Activated T-cell treated with anti-CD3 and anti-CD28 coated beads, Interleukin-2, amount 50 U/mL, for 48 hours (primary cell): ENCODE measurements at places on chromosomes 4 and X.

GRCh38 chrX:119655125-119655524 is 37.8 kb downstream of the SEPTIN6 start:
- peak; percentile 82 for DNase-seq

DNA sequence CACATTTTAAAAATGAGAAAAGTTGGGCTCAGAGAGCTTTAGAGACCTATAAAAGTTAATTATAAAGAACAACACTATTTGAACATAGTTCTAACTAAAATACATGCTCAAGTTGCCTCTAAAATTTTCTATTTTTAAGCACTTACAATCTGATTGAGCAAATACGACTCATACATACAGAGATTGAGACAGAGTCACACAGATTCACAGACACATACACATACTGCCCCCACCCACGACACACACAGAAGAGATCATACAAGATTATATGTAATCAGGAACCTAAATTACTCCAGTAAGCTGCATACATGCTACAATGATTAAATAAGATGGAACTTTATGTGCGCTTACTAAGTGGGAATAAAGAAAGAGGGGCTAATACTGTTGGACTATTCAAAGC is 2.7 kb upstream of the ASB5 start:
- DNase-seq = no peak

- no peak for DNase-seq
These were observed 923.8 kb downstream of the RAPGEF2 start for GRCh38 chr4:160026721-160027120.

DNA sequence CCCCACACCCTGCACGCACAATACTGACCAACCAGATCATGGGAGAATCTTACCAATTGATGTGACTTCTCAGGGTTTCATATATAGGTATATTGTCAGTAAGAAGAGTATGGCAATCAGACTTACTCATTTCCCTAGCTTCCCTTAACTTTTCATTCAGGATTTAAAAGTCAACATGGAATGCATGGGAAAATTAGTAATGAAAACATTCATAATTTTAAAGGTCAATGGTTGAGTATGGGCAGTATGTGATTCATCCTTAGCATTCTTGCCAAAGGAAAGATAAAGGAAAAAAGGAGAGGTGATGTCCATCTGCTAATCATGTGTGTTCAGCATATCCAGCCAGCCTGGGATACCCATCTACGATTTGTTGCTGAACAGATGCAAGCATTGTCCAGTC is 4.0 kb downstream of the DIPK2B start:
- DNase-seq = no peak

DNA sequence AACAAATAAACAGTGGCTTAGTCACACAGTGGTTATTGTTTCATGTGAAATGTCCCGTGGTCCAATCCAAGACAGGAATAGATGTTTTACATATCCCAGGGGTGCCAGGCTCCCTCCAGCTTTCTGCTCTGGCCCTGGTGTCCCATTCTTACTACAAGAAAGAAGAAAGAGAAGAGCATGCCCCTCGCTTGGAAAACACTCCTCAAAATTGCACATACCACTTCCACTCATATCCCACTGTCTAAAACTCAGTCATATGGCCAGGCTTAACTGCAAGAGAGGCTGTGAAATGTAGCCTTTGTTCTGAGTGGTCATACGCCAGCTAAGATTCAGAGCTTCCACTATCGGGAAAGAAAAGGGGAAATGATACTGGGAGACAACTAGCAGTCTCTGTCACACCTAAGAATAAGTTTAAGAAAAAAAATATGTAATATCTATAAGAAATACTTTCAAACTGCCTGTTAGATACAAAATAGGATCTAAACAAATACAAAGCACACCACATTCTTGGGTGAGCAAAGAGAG is 306.8 kb upstream of the FAM241A start:
- DNase-seq = no peak

GRCh38 chr4:76055016-76055415 is 19.1 kb upstream of the CXCL11 start:
- peak; percentile 36 for DNase-seq

DNA sequence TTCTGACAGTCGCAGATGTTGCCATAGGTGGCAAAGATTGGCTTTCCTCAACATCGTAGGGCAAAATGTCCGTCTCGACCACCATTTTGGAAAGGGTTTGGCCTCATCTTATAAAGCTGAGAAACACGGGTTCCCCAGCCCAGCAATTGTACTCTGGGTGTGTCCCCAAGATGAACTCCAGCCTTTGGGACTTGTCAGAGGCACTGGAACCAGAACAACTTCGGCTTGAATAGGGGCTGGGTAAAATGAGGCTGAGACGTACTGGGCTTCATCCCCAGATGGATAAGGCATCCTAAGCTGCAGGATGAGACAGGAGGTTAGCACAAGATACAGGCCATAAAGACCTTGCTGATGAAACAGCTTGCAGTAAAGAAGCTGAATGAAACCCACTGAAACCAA is 151.9 kb downstream of the CRLF2 start:
- no peak for DNase-seq

DNA sequence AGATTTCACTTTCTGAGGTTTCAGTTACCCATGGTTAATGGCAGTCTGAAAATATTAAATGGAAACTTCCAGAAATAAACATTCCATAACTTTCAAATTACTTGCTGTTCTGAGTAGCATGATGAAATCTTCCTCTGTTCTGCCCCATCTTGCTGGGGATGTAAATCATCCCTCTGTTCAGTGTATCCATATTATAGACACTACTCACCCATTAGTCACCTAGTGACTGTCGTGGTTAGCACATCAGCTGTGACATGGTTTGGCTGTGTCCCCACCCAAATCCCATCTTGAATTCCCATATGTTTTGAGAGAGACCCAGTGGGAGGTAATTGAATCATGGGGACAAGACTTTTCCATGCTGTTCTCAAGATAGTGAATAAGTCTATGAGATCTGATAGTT is 125.5 kb upstream of the GIMD1 start:
- DNase-seq = no peak

GRCh38 chr4:138692411-138692810 is 323.2 kb upstream of the NOCT start:
- DNase-seq = no peak

- DNase-seq = no peak
These were observed 34.7 kb downstream of the SLC25A5 start for GRCh38 chrX:119502727-119503483.

- no peak for DNase-seq
These were observed 14.2 kb downstream of the ELOVL6 start for GRCh38 chr4:110184140-110184790.

DNA sequence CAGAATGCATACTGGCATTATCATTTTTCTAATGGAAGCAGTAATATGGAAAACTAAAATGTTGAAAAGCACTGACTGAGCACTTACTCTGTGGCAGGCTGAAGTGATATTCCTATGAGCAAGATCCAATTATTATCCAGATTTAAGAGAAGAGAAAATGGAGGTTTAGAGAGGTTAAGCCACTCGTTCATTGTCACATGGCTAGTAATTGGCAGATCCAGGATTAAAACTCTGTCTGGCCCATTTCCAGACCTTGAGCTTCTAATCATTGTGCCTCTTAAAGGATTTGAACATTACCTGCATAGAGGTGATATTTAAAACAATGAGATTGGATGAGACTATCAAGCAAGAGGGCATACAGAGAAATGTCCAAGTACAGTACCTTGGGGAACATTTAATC is 80.6 kb downstream of the MFAP3L start:
- no peak for DNase-seq

- no peak for DNase-seq
These were observed 326.0 kb upstream of the F9 start for GRCh38 chrX:139204571-139204897.

DNA sequence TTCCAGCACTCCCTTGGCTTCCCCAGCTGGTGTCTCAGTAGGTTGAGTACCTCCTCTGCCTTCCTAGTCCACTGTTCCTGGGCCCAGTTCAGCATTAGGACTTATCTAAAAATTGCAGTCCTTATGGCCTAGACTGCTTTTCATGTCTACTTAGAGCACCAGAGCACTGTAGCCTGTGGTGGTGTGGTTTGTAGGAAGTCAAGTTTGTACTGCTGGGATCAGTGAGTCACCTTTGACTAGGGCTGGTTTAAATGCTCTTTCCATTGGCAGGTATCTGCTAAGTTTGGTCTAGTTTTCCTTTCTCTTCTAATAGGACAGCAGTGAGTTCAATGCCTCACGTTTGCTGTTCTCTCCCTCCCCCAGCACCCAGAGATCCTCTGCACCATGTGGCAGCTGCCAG is 233.6 kb upstream of the WDFY3 start:
- DNase-seq = no peak

DNA sequence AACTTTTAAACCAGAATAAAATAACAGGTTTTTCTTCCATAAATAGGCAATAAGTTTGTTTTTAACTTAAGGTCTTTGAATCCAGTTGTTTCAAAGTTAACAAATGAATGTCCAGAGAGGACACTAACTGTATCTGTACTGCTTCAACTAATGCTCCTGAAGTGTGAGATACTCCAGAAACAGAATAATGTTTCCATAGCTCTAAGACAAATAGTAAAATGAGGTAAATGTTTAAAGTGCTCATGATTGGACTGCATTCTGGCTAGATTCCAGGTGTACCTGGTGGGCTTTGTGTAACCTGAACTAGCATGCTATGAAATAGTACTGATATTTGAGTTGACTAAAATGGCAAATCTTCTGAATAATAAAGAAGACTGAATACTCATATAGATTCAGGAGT is 51.7 kb downstream of the METTL14 start:
- DNase-seq = no peak

GRCh38 chr4:83340692-83341343 is 6.2 kb upstream of the HPSE start:
- DNase-seq = peak; percentile 62

GRCh38 chr4:176380352-176381157 is 60.8 kb downstream of the SPCS3 start:
- DNase-seq = no peak

- DNase-seq = no peak
These were observed 1.1 kb downstream of the DCK start for GRCh38 chr4:70994387-70995099.

DNA sequence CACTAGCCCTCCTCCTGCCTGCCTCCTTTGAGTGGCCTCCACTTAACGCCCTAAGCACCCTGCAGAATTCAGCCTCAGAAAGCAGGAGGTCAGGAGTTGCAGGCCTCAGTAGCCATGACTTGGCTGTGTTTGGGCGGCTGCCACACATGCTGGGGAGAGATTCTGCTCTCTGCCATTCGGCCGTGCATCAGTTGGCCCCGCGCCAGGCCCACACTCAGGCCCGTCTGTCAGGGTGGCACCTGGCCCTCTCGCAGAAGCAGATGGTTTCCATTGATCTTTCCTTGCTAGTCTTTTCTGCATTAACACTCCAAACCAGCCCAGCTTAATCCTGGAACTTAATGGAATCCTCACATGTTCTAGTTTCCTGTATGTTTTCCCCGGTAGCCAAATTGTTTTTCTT is 30.7 kb upstream of the ATP6AP2 start:
- no peak for DNase-seq

DNA sequence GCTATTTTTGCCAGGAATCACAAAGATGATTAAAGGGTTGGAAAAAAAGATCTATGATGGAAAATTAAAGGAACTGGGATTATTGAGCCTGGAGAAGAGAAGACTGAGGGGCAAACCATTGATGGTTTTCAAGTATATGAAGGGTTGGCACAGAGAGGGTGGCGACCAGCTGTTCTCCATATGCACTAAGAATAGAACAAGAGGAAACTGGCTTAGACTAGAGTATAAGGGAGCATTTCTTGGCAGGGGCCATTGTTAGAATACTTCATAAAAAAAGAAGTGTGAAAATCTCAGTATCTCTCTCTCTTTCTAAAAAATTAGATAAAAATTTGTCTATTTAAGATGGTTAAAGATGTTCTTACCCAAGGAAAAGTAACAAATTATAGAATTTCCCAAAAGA is 75.1 kb downstream of the NPNT start:
- DNase-seq = no peak

GRCh38 chr4:95580226-95580625 is 31.5 kb upstream of the UNC5C start:
- DNase-seq = no peak

GRCh38 chr4:186904101-186904500 is 180.4 kb upstream of the FAT1 start:
- DNase-seq = no peak

DNA sequence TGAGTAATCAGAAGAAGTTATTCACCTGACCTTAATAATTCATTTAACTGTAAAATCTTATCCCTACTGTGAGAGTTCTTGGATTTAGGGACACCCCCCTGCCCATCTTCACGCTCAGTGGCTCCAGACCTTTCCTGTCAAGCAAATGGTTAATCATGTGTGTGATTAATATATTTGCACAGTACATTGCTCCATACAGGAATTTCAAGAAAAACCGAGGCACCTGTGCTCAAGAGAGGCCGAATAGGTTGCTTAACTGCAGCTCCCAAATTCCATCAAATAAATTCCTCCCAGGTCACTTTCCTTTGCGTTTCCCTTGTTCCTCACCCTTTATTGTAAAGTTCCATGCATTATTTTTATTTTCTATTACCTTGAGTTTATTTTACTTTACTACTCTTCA is 119.5 kb downstream of the STOX2 start:
- no peak for DNase-seq

- DNase-seq = no peak
These were observed 34.2 kb downstream of the LDB2 start for GRCh38 chr4:16864199-16864598.

DNA sequence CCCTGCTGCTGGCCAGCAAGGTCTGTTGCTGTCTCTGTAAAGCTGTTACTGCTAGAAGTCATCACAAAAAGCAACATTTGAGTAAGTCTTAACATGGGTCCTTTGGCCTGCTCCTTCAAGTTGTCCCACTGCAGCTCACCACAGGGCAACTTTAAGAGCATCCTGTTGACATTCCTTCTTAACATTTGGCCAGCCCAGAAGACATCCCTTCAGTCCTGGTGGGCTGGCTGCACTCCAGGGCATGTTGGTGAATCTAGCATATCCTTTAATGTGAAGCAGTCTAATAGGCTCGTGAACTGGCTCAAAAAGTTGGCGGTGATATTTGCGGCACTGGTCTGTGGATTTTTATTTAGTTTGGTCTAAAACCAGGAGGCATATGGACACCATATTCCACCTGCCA is 92.2 kb upstream of the MAML3 start:
- no peak for DNase-seq

GRCh38 chrX:2330487-2330886 is 170.3 kb downstream of the DHRSX start:
- DNase-seq = no peak
